Liver (tissue), 10 donors: ENCODE measurements at places on chromosomes 13 and 19. TPM values are rescaled to one million over a fixed set of nuclear protein-coding genes. Genes with fewer than 3 reads are reported as not detected.
A peak's percentile ranks its signal among the peaks of the same experiment; 100 is the strongest.

DNA sequence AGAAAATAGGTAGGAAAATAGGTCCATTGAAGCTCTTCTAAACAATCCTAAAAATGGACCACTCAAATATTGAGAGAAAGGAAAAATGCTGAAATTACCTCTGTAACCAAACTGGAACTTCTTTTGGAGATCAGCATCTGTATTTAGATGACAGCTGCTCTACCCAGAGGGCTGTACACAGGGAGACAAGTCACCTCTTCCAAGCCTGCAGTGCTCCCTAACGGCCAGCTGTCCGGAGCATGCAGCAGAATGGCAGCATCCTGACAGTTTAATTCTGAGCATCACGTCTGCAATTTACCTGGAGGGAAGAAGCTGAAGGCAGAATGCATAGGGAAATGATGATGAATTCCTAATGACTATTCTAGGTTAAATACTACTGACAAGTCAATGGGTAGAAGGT lies 62.8 kb upstream of the DIAPH3 start:
- H3K4me3 ChIP-seq, result no peak overlapping the region
- H3K27me3 ChIP-seq, result no peaks in the 10 kb centered on the region
- no peak overlapping the region for H3K27ac ChIP-seq
- H3K36me3 ChIP-seq, result no peaks in the 10 kb centered on the region

DNA sequence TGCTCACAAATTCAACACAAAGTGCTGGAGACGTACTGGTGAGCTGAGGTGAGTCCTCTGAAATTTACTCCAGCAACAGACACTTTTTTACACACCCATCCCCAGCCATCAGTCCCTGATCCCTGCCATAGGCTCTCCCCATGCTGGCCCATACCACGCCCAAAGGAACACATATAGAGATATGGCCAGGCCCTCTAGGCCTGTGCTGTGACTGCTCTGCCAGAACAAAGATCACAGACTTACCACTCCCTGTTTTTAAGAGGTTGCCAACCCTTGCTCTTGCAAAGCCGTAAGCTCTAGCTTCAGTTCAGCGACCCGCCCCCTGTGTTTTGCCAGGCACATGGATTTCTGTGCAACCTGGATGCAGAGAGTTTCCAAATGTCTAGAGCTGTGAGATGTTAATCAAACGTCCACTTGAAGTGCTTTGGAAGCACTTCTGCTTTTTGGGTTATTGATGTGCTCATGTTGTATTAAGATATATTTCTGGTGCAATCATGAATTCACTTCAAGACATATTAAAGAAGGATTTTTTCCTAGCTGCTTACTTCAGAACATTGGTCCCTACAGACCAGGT lies 59.7 kb downstream of the DLEU7 start:
- DNase-seq, result no peak
- H3K27ac ChIP-seq, result no peak overlapping the region
- no peaks in the 10 kb centered on the region for H3K27me3 ChIP-seq

DNA sequence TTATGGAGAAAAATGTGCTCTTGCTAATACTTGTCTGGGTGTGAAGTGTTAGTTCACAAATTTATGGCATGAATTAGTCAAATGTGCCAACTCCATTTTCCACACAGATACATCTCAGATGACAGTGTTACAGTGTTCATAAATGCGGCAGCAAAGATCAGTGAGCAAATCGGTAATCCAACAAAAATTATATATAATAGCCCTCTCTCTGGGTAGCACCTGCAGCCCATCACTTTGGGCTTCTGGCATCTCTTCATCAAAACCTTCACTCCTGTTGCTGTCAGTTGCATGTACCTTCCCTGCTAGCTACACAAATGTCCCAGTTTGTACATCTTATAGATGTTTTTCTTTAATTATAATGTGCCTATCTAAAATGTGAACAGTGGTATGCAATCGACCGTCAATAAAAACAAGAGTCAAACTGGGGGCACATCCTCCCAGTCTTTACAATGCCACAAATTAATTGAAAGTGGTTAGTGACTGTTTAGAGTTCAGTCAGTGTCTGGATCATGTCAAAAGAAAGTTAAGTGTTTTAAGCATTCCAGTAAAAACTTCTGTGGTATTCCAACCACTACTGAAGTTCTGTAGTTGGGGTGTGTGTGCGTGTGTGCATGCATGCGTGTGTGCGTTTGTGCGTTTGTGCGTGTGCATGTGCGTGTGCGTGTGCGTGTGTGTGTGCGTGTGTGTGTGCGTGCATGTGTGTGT lies 448.9 kb downstream of the DCT start:
- no peak for DNase-seq
- no peaks in the 10 kb centered on the region for H3K27me3 ChIP-seq
- no peaks in the 10 kb centered on the region for H3K36me3 ChIP-seq
- no peak overlapping the region for H3K4me3 ChIP-seq

- DNase-seq, result peak; percentile 19
- H3K4me3 ChIP-seq, result no peak overlapping the region
- H3K36me3 ChIP-seq, result no peaks in the 10 kb centered on the region
Measured at GRCh38 chr13:113369881-113370280, 6.0 kb upstream of the GRTP1 start.

DNA sequence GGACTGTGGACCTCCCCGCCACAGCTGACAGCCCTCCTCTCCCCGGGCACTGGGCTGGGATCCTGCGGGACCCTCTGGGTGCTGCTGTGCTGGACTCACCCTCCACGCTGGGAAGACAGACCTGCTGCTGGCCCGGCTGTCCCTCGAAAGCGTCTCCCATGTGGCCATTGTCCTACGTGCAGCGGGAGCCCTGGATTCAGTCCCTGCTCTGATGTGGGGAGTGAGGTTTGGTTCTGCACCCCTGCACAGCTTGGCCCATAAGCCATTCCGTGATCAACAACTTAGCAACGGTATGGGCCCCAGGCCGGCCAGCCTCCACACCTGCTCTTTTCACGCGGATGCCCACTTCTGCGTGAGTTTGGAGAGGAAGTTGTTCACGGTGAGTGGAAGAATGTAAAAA lies 195.2 kb downstream of the TEX29 start:
- no peak overlapping the region for H3K27ac ChIP-seq
- H3K4me1 ChIP-seq, result no peaks in the 10 kb centered on the region
- H3K4me3 ChIP-seq, result no peak overlapping the region
- no peak for DNase-seq
- H3K36me3 ChIP-seq, result no peaks in the 10 kb centered on the region

GRCh38 chr13:23621316-23621645 lies 51.1 kb downstream of the TNFRSF19 start:
- no peak overlapping the region for H3K4me3 ChIP-seq
- H3K36me3 ChIP-seq, result no peaks in the 10 kb centered on the region
- no peak for DNase-seq
- H3K27me3 ChIP-seq, result no peaks in the 10 kb centered on the region
- no peak overlapping the region for H3K27ac ChIP-seq

DNA sequence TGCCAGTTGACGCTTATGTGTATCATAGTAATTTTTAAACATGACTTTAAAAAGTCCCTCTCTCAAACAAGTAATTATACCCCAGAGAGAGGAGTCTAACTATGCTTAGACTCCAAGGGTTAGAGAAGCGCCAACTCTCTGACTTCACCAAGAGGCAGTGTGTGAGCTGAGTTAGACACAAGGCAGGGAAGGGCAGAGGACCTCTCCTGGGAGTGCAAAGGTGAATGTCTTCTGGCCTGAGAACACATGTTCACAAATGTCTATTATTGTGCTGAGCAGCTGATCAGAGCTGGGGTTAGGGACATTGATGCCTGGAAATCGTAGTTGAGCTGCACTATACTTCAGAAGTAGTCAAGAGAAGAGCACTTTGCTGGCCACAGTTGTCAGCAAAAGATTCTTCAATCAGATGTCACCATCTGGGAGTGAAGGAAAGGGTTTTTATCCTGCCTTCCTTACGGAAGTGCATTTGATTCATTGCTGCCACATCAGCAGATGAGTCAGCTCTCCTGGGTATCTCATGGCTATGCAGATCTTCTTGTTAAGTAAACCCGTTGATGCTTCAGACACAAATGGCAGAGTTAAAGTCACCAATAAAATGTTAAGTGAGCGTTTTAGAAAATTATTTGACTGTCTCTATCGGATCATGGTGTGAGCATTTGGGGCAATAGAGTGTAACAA lies 283.2 kb upstream of the ARGLU1 start:
- H3K36me3 ChIP-seq, result no peaks in the 10 kb centered on the region
- H3K4me3 ChIP-seq, result no peak overlapping the region
- H3K27ac ChIP-seq, result no peak overlapping the region
- DNase-seq, result no peak

DNA sequence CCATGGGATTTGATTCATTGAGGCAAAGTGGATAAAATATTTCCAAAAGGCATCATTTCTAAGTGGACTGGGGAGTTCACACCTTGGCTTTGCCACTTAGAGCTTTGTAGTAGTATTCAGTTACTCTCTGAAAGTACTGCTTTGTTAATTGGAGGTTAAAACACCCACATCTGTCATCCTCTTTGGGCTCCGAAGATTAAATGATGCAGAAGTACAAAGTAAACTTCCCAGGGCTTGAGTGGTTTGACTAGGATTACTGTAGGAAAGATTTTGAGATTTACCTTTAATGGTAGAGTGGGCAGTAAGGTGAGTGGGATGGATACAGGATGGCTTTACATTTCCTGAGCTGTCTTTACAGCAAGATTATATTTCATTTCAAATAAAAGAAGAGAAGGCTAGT lies 42.4 kb downstream of the WASF3 start:
- H3K4me1 ChIP-seq, result no peaks in the 10 kb centered on the region
- no peaks in the 10 kb centered on the region for H3K27me3 ChIP-seq
- no peak overlapping the region for H3K4me3 ChIP-seq
- H3K27ac ChIP-seq, result no peak overlapping the region
- DNase-seq, result no peak

DNA sequence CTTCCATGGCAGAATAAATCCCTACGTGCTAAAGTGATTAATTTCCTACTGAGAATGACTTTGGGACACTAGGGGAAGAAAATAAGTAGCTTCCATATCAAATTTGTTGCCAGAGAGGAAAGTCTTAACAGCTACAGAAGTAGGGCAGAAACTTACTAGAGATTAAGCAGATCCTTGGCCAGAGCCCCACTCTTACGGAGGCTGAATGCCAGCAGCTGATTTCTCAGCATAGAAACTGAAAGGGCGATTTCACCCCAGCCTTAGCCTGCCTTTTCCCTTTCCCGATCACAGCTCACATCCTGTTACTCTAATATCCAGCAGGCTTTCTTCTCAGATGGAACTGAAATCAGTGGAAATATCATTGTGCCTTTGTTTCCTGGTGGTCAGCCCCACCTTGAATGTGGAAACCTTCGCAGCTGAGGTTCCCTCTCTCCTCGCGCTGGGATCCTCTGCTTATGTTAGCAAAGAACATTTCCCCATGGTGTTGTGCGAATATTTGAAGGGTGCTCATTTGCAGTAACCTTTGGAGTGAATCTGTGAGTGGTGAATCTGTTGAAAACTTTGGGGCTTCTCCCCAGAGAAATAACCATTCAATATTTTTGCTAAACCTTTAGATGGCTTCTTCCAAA lies 8.4 kb downstream of the FAM124A start:
- no peaks in the 10 kb centered on the region for H3K27me3 ChIP-seq
- no peaks in the 10 kb centered on the region for H3K36me3 ChIP-seq
- peak overlapping the region; percentile 64 for H3K27ac ChIP-seq
- no peak for DNase-seq

- H3K4me3 ChIP-seq, result no peak overlapping the region
- H3K4me1 ChIP-seq, result no peaks in the 10 kb centered on the region
- H3K27me3 ChIP-seq, result no peaks in the 10 kb centered on the region
Measured at GRCh38 chr13:107138486-107138885, 570.5 kb upstream of the ARGLU1 start.

GRCh38 chr13:92829930-92830329 lies 396.7 kb upstream of the GPC6 start:
- no peaks in the 10 kb centered on the region for H3K27me3 ChIP-seq
- H3K36me3 ChIP-seq, result no peaks in the 10 kb centered on the region
- no peak overlapping the region for H3K4me3 ChIP-seq
- no peak overlapping the region for H3K27ac ChIP-seq
- DNase-seq, result no peak

DNA sequence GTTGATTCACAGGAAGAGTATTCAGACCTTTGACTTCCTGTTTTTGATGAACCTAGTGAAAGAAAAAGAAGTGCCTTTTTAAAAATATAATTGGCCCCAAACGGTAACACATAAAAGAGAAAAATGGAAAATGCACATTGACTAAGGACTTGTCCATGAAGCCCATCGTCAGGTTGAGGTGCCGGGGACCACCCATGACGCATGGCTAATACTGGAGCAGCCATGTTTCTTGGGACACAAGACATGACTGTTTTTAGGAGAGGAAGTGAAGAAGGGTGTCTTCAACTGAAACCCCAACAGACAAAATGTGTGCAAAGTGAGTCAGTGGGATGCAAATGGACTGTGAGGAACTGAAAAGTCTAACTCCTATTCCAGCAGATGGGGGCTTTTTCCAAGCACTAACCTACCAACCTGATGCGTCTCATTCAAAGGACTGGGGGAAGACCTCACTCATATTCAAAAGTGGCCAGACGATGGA lies 459.4 kb downstream of the FOXO1 start:
- no peak overlapping the region for H3K4me3 ChIP-seq
- H3K4me1 ChIP-seq, result no peaks in the 10 kb centered on the region
- H3K27ac ChIP-seq, result no peak overlapping the region
- DNase-seq, result no peak
- H3K27me3 ChIP-seq, result no peaks in the 10 kb centered on the region

- H3K27me3 ChIP-seq, result no peaks in the 10 kb centered on the region
- no peak overlapping the region for H3K4me3 ChIP-seq
- no peaks in the 10 kb centered on the region for H3K36me3 ChIP-seq
- DNase-seq, result no peak
- H3K4me1 ChIP-seq, result no peaks in the 10 kb centered on the region
Measured at GRCh38 chr13:30739761-30740642, 4.7 kb downstream of the ALOX5AP start.

DNA sequence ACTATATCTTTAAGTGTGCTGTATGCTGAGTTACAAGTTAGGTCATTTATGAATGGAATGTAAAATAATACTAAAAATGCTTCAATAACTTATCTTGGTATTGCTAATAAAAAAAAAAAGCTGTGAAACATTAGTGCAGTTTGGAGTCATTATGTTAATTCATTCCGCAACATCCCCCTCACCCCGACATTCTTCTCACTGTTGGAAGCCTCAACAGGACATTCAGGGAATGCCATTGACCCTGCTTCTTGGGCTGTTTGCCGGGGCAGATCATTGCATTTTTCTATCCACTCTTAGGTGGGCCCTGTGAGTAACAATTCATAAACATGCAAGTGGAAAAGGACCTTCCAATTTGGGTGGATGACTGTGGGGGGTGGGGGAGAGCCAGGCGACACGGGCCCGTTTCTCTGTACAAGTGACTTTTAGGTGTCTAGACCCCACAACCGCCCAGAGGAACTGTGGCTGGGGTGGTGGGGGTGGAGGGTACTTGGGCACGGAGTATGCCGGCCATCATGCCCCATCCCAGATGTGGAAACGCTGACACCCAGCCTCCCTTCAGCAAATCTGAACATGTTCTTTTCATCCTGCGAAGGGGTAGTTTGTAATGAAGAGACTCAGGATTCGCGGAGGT lies 185.9 kb downstream of the ZNF536 start:
- no peak overlapping the region for H3K27ac ChIP-seq
- no peaks in the 10 kb centered on the region for H3K27me3 ChIP-seq
- H3K36me3 ChIP-seq, result no peaks in the 10 kb centered on the region
- no peak overlapping the region for H3K4me3 ChIP-seq
- DNase-seq, result no peak
- no peaks in the 10 kb centered on the region for H3K4me1 ChIP-seq

HSD11B1L gene
- 1.4 TPM for total RNA-seq

C19orf85 gene
- not detected for total RNA-seq

RFPL4AL1 gene
- total RNA-seq, result 0.33 TPM

GNG7 gene
- total RNA-seq, result 1.1 TPM
